Activated CD4-positive, alpha-beta T cell treated with anti-CD3 and anti-CD28 coated beads, Interleukin-2, amount 50 U/mL, for 24 hours (primary cell): ENCODE measurements at places on chromosomes 6 and 20.

DNA sequence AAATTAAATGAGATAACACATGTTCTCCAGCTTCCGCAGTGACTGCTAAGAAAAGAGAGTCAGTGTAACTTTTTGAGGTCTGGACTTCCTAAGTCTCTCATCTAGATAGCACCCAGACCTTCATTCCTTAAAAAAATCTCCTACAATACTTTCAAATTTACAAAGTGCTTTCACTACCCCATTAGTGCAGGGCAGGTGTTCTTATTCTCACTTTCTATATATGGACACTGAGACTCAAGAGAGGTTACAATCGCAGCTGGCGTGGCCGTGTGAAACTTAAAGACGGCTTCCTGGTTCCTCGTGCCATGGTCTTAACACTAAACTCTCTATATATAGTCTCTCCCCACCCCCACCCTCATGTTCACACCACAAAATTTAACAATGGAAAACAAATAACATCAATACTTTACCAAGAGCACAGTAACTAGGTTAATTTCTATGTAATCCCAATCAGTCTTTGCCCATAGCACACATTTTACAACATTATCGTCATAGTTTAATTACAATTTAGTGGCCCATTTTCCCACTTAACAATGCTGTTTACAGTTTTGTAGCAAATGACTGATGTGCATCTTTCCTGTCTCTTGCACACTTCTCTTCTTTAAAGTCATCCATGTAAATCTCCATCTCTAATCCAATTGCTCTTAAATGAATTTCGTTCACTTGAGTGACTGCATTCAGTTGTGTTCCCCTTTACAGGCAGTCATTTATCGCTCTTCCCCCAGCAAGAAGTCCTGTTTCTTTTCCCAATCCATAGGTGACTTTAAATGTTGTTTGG is 78.8 kb upstream of the ARID1B start:
- no peak for DNase-seq

DNA sequence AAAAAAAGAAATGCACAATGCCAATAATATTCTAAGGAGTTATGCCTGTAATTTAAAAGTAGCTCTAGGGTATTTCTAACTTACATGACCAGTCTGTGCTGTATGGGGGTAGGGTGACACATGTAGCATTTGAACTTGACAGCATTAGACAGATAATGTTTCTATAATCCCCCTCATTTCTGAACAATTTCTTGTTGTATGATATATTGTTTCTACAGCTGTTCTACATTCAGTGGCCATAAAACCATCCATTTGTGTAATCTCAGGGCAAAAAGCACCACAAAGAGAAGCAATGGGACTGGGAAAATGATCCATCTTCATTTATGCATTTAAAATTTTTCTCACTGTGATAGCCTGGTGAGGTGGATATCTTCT is 767.8 kb downstream of the TFAP2A start:
- DNase-seq, result no peak

GRCh38 chr20:62832212-62832922 is 15.5 kb downstream of the COL9A3 start:
- peak; percentile 15 for DNase-seq

DNA sequence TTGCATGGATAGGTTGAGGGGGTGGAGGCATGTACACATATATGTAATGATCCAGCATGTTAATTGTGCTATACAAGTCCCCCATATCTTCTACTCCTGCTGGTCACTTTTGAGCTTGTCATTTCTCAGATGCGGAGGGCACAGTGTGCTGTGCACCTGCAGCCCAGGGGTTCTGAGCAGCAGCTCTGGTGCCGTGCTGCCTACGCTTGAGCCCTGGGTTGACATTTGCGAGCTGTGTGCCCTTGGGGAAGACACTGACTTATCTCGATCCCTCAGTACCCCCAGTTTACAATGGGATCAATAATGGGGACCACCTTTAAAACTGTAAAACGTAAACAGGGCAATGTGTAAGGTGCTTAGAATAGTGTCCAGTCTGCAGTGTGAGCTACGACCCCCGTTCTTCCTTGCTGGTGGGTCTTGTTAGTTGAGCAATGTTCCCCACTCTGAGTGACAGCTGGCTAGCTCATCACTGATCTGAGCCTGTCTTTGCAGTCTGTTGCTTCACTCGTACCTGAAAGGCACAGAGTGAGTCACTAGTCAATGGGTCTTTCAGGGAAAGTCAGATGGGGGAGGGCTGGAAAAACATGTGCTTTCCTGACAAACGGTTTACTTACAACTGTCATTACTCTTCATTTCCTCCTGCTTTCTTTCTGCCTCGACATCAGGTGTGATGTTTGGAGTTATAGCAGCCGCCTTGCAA is 91.7 kb downstream of the SLC2A10 start:
- no peak for DNase-seq

- DNase-seq, result no peak
Observed at GRCh38 chr6:3423439-3424184, 33.2 kb downstream of the SLC22A23 start.

DNA sequence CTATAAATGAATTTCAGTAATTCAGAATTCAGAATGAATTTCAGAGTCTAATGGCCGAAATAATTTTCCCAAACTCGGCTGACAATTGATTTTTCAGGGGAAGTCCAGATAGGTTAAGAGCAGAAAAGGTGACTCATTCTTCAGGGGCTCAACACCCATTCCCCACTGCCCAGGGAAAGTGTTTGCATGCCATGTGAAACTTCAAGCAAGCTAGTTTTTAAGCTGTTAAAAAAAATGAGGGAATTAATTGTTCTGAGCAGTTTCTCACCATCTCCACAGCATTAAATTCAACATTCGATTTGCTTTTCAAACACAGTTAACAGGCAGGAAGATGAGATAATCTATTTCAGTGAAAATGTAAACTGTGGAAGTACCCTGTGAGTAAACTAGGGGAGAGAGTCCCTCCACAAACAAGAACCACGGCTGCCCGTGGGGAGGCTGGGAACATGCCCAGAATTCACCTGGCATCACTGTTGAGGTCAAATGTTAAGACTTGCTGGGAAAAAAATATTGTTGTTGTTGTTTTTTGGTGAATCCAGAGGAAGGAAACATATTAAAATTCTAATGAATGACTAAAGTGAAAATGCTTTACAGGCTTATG is 650.8 kb upstream of the AGPAT4 start:
- no peak for DNase-seq

- DNase-seq, result no peak
Observed at GRCh38 chr6:1515781-1516180, 93.9 kb upstream of the FOXC1 start.

- no peak for DNase-seq
Observed at GRCh38 chr20:15627089-15627488, 946.2 kb downstream of the KIF16B start.

- DNase-seq, result no peak
Observed at GRCh38 chr20:21324126-21324525, 21.0 kb downstream of the XRN2 start.

DNA sequence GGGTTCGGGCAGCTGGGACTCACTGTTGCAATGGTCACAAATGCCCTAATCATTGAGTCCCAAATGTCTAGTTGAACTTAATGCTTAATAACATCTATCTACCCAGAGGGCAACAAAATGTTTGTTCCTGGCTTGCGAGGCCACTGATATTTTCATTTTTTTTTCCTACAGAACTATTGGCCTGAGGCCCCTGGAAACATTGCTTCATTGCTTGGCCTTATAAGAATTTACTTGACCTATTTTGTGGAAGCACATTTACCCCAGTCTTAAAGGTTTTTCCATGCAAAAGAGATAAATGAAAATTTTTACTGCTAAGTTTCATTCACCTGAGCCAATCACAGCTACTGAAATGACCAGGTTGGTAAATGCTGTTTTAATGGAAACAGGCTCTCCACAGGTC is 133.1 kb upstream of the RIPOR2 start:
- no peak for DNase-seq

GRCh38 chr6:168133687-168134559 is 54.9 kb upstream of the FRMD1 start:
- DNase-seq, result no peak

DNA sequence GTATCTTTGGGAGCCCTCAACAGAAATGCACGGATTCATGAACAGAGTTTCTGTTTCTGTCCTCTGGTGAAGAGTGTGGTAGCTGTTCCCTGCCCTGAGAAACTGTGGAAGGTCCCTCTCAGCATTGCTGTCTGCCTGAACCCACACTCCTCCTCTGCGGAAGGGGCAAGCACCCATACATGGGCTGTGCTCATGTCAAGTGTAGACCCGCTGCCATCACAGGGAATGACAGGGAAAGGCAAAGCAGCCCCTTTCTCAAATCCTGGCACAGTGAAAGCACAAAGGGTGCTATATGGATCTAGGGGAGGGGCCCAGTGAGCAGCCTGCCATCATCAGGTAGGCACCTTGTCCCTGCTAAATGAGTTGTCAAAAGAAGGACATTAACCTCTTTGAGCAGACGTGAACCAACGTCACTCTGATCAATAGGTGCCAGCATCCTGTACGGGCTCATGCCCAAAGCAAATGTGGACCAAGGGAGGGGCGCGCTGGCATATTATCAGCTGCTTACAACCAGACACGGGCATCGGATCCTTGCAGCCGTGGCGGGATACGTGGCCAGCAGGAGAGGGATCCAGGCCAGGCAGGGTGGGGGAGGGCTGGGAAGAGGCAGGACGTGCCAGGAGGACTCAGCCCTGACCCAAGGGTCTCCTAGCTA is 231.2 kb upstream of the PMEPA1 start:
- DNase-seq, result no peak

- no peak for DNase-seq
Observed at GRCh38 chr20:25258828-25259227, 10.9 kb downstream of the PYGB start.

DNA sequence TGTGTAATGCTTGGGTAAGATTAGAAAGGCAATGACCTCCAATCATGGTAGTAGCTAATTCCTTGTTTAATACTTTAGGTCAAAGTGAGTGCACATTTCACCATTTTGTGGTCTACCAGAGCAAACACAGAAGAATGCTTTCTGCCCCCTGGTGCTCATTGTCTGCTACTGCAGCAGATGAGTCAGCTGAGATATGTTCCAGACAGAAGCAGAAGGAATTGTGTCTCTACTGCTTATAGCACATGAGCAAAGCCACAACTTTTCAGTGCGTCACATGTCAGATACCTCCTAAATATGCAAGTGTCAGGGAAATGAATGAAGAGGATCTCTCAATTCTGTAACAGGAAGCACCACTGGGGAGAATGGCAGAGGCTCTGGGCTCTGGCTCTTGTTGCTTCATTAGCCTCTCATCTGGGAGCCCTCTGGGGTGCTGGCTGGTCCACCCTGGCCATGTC is 308.9 kb downstream of the ALDH8A1 start:
- peak; percentile 75 for DNase-seq

DNA sequence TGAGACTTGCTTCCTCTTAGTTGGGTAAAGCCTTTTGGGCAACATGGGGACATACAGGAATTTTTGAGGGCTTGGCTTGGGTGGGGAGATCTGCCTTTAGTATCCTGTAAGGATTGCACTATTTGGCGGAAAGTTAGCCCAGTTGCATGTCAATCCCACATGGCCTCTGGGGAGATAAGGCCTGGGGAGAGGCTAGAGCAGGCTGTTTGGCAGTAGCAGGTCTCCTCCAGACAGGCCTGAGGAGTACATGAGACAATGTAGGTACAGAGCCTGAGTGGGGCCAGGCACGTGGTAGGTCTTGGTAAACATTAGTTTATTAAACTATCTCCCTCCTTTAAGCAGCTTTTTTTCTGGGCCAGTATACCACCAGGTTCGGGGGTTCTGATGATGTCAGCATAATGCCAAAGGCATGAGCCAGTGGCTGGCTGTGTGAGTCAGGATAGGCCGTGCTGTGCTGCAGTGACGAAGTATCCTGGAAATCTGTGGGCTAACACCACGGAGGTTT is 147.9 kb downstream of the VEGFA start:
- no peak for DNase-seq
